Activated CD4-positive, alpha-beta T cell treated with anti-CD3 and anti-CD28 coated beads, Interleukin-2, amount 10 ng/mL, durations not matched to agents 7 days and 5 days (primary cell): ENCODE measurements at places on chromosomes 5 and 9.

- no peak for DNase-seq
These were observed 393.2 kb upstream of the ZNF608 start for GRCh38 chr5:125139590-125139989.

DNA sequence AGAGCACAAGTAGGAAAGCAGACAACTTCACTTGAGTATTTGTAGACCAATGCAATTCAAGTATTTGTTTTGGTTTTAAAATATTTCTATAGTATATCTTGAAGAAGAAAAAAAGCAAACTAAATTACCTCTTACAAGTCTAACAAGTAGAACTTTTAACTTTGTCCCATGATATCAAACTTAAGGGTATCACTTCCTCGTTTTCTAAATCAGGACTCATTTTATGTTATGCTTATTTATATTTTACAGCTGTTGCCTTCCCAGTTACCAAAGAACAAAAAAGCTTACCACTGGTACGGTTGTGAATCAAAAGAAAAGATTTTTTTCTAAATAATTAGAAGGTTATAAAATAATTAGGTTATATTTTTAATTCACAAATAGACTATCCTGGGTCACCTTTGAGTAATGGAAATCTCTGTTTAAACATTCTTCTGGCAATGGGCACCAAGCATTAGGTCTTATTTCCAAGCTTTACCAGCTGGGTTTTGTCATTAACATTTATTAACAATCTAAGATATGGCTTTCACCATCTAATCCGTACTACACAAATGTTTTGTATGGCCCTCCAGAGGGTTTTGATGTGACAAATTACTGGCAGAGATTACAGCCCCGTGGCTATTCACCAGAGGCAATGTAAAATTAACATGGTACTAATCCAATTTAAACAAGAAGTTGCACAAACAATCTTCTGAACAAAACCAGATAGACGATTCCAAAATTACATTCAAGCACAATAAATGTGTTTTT, 63.6 kb downstream of the CEP120 start:
- no peak for DNase-seq

- DNase-seq, result no peak
These were observed 118.5 kb downstream of the GNAQ start for GRCh38 chr9:77912895-77913693.

GRCh38 chr5:122694884-122695283, 80.0 kb upstream of the SNX2 start:
- no peak for DNase-seq

GRCh38 chr9:109072133-109072692, 47.5 kb downstream of the TMEM245 start:
- DNase-seq, result no peak

GRCh38 chr5:139733698-139734538, 61.7 kb upstream of the PSD2 start:
- no peak for DNase-seq

- no peak for DNase-seq
These were observed 45.3 kb upstream of the FOXE1 start for GRCh38 chr9:97807681-97808080.

GRCh38 chr9:76289042-76289441, 105.2 kb downstream of the RFK start:
- no peak for DNase-seq

GRCh38 chr9:83445703-83446265, 92.4 kb downstream of the FRMD3 start:
- DNase-seq, result no peak

- no peak for DNase-seq
These were observed 11.1 kb downstream of the KIAA1191 start for GRCh38 chr5:176350416-176350815.

DNA sequence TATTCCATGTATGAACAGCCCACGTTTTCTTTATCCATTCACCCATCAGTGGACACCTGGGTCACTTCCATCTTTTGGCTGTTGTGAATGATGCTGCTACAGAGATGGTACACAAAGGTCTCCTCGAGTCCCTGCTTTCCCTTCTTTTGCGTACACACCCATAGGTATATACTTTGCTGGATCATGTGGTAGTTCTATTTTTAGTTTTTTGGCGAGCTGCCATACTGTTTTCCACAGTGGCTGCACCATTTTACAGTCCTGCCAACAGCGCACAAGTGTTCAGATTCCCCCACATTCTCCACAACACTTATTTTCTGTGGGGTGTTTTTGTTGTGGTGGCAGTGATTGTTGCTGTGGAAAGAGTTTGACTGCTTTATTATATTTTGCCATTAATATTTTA, 16.2 kb downstream of the RAPGEF1 start:
- no peak for DNase-seq

- DNase-seq, result no peak
These were observed 57.7 kb downstream of the ENC1 start for GRCh38 chr5:74582853-74583252.

- DNase-seq, result no peak
These were observed 72.6 kb upstream of the PALM2AKAP2 start for GRCh38 chr9:109707355-109707754.

- no peak for DNase-seq
These were observed 7.9 kb upstream of the NINJ1 start for GRCh38 chr9:93141771-93142483.

DNA sequence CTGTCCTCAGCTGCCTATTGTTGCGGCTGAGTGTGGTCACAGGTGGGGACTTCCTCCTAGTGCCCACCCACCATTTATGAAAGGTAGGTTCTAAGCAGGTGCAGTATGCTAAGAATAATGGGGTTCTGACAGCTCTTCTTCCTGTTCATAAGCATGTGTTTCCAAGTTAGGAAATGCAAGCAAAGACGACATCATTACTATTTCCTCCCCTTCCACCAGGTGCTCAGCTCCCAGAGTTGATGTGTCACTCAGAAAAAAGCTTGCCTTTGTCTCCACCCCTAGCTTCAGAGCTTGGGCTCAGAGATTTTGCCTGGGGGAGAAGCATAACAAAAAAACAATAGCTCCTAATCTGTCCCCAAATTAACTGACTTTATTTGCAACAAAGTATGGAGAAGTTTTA, 1076.7 kb downstream of the NR2F1-AS1 start:
- DNase-seq, result no peak

DNA sequence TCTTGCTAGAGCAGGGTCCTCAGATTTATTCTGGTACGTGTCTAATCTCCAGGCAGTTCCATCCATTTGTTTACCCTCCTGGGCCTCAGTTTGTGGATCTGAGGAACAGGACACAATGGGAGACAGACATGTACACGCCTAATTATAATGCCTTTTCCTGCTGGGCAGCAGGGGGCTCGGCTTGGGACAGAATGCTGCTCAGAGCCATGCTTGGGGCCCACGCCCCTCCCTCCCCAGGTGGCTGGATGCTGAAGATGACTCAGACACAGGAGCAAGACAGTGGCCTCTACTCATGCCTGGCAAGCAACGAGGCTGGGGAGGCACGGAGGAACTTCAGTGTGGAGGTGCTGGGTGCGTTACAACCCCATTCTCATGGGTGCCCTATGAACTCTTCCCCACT, 72.7 kb upstream of the ASS1 start:
- DNase-seq, result no peak

- DNase-seq, result no peak
These were observed 133.1 kb downstream of the HSD17B3 start for GRCh38 chr9:96168882-96169281.

- DNase-seq, result peak; percentile 10
These were observed 88.5 kb downstream of the FAM174A start for GRCh38 chr5:100623719-100624118.

DNA sequence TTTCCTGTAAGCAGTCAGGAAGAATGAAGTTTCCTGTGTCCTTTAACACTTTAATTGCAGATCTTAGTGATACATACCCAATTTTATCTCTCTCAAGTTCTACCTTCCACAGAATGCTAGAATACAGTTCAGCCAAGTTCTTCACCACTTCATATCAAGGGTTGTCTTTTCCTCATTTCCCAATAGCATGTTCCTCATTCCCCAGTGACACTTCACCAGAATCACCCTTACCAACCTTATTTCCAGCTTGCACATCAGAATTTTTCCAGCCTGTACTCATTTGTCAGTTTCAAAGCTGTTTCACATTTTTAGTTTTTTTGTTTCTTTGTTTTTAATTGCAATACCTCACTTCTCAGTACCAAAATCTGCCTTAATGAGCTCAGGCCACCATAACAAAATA, 126.1 kb downstream of the ESM1 start:
- no peak for DNase-seq

GRCh38 chr9:20343325-20343724, 279.0 kb downstream of the MLLT3 start:
- no peak for DNase-seq

GRCh38 chr5:10509575-10509974, 54.3 kb upstream of the ANKRD33B start:
- no peak for DNase-seq

- no peak for DNase-seq
These were observed 94.5 kb upstream of the CHD1 start for GRCh38 chr5:99023330-99023729.

- DNase-seq, result peak; percentile 41
These were observed at the start of gene SEPTIN8 for GRCh38 chr5:132777209-132778069. TSS of gene SEPTIN8 (minus strand) at chr5:132777239. CDS start at chr5:132777137, 102 bp downstream.

DNA sequence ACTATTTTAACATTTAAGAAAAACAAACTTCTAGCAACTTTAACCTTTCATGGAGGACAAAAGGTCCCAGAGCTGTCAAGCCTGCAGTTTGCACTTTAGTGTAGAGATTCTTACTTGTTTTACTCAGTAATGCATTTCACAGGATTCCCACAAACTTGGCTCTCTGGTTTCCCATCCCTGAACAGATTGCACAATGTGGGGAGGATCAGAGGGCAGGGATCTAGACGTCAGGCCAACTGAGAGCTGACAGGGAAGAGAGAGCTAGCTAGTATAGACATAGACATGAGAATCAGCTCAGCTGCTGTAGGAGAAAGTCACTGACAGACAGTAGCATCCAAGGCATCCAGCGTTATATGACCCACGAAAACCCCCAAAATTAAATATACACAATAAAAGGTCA, 20.9 kb upstream of the BNIP1 start:
- no peak for DNase-seq

- DNase-seq, result no peak
These were observed 59.1 kb downstream of the ABCA1 start for GRCh38 chr9:104868687-104869404.

- no peak for DNase-seq
These were observed 45.1 kb downstream of the SLCO6A1 start for GRCh38 chr5:102453716-102454115.
